ENCODE measurements at places on chromosomes 7 and 10.

GRCh38 chr7:104156842-104157277 lies 51.0 kb downstream of the ORC5 start:
- DNase-seq, result no peak

GRCh38 chr10:29414501-29414900 lies 125.6 kb downstream of the LYZL1 start:
- no peak for DNase-seq

- DNase-seq, result no peak
Measured at GRCh38 chr7:155864271-155864985, 52.2 kb upstream of the SHH start.

DNA sequence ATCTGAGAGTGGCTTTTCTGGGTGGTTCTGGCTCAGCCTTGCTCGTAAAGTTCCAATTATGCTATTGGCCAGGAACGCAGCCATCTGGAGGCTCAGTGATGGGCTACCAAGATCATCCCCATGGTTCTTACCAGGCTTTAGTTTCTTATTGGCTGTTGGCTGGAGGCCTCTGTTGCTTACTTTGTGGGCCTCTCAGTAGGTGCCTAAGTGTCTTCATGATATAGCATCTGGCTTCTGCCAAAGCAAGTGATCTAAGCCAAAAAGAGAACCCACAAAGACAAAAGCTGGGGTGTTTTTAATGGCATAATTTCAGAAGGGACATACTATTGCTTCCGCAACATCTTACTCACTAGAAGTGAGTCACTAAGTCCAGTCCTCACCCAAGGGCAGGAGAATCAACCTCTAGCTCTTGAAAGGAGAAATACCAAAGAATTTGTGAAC lies 132.0 kb upstream of the MDFIC start:
- DNase-seq, result no peak

DNA sequence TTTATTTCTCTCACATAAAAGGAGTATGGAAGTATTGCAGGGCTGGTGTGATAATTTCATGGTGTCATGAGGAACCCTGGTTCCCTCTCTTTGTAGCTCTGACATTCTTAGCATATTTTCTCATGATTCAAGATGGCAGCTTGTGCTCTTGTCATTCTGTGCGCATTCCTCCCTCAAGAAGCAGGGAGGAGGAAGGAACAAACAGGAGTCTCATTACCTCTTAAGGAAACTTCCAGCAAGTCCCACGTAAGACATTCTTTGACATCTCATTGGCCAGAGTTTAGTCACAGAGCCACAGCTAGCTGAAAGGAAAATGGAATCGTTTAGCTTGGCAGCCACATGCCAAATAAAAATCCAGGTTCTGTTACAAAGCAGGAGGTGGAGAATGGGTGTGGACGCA lies 546.8 kb downstream of the LRMDA start:
- no peak for DNase-seq
